ENCODE measurements at places on chromosomes 16 and 17.

DNA sequence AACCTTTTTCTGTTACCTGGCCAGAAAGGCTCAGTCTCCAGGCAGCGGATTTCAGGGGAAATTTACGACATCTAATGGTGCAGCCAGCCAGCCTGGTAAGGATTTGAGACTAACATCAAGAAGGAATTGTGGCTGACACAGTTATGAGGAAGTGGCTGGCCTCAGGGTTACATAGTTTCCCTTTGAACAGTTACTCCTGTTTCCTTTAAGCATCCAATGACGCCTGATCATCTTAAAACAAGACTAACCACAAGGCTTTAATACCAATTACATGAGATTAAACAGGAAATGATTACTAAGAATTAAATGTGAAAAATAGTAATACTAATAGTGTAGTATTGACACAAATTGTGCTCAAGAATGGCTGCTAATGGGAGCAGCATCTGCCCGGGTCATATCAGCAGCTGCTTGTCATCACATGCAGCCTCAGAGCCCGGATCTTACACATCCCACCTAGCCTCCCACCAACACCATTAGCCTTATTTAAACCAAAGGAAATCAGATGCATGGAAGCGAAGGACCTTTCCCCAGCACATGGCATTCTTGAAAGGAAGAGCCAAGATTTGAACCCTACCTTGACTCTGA lies 431.8 kb downstream of the PMP22 start:
- no peak for DNase-seq

DNA sequence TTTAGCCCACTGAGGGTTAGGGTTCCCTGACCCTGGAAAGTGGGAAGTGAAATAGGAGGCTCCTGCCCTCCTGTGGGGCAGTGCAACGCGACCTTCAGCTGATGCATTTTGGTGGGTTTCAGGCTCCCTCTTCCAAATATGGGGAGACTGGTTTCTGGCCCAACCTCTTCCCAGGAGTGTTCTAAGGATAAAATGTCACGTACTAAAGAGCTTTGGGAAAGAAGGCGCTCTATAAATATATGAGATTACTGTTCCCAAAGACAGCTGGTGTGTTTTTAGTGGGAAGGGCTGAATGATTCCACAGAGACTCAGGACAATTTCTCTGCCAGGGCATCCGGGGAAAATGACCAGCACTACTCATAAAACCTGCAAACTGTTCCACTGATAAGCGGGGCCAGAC lies 9.8 kb downstream of the SLC35B1 start:
- DNase-seq = no peak

DNA sequence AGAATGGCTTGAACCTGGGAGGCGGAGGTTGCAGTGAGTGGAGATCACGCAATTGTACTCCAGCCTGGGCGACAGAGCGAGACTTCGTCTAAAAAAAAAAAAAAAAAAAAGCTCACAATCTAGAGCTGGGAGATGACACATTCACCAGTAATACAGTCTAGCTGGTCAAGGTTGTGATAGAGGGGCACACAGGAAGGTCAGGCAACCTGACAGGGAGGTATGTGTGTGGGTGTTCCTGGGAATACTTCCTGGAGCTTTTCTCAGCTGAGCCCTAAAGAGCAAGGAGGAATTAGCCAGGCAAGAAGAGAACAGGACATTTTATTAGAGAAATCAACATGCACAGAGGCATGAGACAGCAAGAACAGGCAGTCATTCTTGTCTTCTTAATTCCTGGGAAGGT lies 216.7 kb downstream of the SHISA9 start:
- DNase-seq = no peak

GRCh38 chr17:45580924-45581323 lies 90.4 kb upstream of the PLEKHM1 start:
- no peak for DNase-seq

- peak; percentile 16 for DNase-seq
Observed at GRCh38 chr16:72856797-72857196, 191.1 kb downstream of the ZFHX3 start.

DNA sequence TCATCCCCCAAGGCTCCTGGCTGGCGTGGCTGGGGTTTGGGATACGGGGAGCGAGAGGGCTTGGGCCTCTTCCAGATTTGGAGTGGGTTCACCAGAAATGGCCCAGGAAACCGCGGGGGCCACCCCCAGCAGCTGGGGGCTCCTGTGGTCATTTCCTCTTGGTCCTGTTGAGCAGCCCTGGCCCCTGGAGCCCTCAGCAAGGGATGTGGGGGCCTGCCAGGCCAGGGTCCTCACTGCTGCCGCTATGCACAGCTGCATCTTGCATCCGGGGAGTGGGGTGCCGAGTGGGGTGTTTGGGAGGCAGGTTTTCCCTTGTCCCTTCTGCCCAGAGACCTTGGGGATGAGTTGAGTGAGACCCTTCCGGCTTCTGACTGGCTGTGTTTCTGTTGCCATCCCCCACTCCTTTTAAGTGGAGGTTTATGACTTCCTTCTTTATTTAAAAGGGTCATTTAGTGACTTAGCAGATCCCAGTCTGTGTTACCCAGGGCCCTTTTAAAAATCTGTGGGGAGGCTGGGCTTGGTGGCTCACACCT lies 319.8 kb downstream of the SEC14L1 start:
- DNase-seq = no peak

DNA sequence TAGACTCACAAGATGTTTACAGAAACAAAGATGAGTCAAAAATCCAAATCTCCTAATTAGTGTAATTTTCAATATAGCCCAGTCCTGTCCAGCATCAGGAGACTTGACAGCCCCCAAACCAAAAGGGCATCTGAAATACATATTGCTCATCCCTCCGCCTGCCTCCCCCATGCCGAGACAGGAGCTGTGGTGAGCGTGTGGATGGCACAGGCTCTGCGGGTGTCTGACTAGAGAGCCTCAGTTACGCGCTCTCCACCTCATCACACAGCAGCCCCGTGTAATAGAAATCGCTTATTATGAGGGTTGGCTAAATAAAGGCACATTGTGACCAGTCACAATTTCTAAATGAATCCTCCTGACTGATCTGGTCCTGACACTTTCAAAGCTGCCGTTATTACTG lies 43.1 kb upstream of the CBLN1 start:
- DNase-seq = no peak

- DNase-seq = no peak
Observed at GRCh38 chr16:30351001-30351441, 4.1 kb downstream of the CD2BP2 start.

DNA sequence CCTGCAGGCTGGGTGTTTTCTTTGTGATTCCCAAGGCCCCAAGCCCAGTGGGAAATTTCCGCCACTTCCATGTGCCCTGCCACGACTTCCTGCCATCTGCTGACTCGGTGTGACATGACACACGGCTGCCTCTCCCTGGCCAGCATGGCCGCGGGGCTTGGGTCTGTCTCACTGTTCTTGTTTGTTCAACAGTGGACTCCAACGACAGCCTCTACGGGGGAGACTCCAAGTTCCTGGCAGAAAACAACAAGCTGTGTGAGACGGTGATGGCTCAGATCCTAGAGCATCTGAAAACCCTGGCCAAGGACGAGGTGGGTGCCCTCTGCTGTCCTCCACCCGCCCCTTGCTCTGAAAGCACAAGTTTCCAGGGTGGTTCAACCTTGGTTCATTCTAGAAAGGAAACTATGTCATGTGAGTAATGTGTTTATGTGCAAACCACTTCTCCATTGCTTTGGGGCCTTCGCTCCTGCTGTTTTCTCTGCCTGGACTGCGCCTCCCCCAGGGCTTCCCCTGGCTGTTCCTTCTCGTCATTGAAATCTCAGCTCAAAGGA lies 26.8 kb downstream of the KNOP1 start:
- no peak for DNase-seq

GRCh38 chr17:28372945-28373274 lies 1.4 kb downstream of the SARM1 start:
- no peak for DNase-seq

DNA sequence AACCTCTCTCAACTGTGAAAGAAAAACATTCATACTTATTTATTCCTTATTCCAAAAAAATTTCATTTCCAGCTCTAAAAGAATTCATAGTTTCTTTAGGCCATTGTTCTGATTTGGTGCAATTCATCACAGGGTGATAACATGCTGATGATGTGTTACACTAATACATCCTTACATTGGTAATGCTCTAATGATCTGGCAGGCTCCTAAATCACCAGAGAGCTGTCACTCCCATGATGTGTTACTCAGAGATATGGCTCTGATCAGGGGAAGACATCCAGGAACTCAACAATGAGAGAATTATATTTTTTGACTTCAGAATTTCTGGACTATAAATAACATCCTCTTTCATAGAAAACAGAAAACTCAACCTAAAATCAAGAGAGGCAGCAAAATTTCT lies 209.3 kb downstream of the CHD9NB start:
- no peak for DNase-seq

GRCh38 chr17:14086189-14086588 lies 16.9 kb downstream of the COX10 start:
- DNase-seq = no peak

GRCh38 chr16:30921748-30922419 lies 1.5 kb upstream of the FBXL19 start:
- DNase-seq = peak; percentile 78

- DNase-seq = no peak
Observed at GRCh38 chr17:72165867-72166439, 45.1 kb downstream of the SOX9 start.

DNA sequence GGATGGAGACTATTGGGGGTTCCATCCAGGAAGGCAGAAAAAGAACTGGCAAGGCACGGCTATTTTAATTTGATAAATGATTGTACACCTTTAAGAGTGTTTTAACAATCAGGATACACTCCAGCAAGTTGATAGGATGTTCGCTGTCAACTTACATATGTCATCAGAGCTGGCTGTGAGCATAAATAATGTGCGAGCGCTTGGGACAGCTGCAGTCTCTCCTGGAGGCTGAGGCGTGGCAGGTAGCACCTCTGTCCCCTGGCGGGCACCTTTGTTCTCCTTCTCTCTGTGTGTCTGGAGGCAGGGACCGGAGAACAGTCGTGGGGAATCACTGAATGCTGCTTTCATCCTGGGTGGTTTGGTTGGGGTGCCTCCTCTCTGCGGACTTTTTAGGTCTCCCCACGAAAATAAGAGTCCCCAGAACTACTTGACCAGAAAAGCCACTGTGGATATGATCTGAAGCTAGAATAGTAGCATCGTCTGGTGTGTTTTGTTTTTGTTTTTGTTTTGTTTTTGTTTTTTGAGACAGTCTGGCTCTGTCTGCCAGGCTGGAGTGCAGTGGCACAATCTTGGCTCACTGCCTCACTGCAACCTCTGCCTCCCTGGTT lies 9.4 kb downstream of the BAHCC1 start:
- peak; percentile 62 for DNase-seq

GRCh38 chr17:59254742-59255141 lies 34.4 kb downstream of the GDPD1 start:
- no peak for DNase-seq

DNA sequence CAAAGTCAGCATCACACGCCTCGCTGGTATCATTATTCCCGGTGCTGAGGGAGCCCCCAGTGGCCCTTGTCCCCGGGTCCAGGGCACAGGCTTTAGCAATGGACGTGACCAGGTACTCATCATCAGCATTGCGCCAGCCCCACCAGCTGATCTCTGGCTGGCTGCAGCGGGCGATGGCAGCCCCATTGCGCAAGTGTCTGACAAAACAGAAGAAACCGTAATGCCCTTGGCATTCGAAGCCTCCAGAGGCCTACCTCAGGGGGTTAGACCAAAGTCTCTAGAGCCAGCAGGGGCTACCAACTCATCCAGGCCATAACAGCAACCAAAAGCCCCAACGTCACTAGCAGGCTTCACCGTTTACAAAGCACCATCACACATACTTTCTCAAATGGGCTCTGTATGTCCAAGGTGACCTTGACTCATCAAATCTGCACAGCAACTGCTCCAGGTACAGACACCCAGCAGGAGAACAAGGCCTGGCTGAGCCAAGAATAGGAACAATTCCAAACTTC lies 7.3 kb downstream of the MTMR4 start:
- no peak for DNase-seq

DNA sequence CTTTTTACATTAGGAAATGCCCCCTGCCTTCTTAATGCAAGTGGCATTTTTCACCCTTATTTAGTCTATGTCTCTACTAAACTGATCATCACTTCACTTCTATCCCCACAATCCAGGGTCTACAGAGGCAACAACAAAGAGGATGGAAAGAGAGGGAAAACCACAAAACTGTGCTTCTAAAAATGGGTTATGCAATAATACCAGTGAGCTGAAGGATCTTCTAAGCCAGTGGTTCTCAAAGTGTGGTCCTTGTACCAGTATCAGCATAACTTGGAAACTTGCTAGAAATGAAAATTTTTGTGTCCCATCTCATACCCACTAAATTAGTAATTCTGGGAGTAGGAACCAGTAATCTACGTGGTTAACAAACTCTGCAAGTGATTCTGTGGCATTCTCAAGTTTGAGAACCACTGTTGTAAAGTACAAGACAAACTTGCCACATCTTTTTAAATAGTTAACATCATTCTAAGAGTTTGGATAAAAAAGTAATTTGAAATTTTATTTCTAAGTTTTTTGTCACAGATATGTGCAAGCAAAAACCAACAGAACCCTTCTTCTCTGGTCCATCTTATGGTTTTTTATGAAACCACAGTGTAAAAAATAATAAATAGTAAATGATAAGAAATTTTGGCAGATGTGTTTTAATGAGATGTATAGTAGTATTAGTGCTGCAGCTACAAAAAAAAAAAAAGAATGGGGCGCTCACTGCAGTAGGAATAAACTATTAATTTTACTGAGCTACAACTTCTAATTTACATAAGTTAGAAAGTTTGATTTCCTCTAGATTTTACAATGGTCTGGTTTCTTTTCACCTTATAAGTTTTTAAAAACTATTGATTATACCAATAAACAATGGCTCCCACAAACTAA lies 16.2 kb downstream of the CDC27 start:
- no peak for DNase-seq

DNA sequence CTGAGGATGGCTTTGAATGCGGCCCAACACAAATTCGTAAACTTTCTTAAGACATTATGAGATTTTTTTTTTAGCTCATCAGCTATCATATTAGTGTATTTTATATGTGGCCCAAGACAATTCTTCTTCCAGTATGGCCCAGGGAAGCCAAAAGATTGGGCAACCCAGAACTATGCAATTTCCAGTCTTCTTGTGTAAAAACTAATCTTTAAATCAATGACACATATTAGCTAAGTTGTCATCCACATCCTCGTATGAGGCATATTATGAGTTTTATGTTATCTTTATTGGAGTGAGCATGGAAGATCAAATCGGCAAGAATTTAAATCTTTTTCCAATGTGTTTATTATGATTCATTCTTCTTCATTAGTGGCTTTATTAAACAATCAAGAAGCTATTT lies 198.6 kb upstream of the HSBP1 start:
- DNase-seq = no peak

GRCh38 chr16:58044266-58045019 lies 18.9 kb downstream of the MMP15 start:
- no peak for DNase-seq

GRCh38 chr16:55552621-55553020 lies 13.9 kb upstream of the CAPNS2 start:
- no peak for DNase-seq

GRCh38 chr17:33745047-33745760 lies 452.1 kb upstream of the ASIC2 start:
- no peak for DNase-seq

GRCh38 chr17:61487989-61488595 lies 35.9 kb downstream of the TBX4 start:
- DNase-seq = no peak

- DNase-seq = no peak
Observed at GRCh38 chr17:30340801-30341356, 7.0 kb upstream of the TMIGD1 start.

GRCh38 chr16:50121721-50122445 lies 31.2 kb upstream of the TENT4B start:
- no peak for DNase-seq

GRCh38 chr16:30173054-30173453 lies 10.3 kb upstream of the CORO1A start:
- DNase-seq = no peak

All from NCI-H2081 (cell line).